ENCODE measurements at places on chromosomes 4 and X.

DNA sequence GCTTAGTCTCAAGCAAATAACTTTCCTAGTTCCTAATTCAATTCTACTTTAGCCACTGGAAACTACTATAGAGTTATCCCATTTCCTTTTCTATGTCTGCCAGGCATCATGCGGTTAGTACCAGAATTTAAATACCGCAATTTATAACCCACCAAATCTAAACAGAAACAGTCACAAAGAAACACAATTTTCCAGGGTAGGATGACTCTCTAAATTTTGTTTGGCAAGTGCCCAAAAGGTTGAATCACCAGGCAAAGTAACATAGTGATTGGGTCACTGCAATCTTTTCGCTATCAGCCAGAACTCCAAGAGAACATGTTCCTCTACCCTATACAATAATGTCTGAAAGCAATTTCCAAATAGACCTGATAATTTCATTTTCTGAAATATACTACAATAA, 240.2 kb upstream of the GRIA3 start:
- peak; percentile 42 for DNase-seq

- no peak for DNase-seq
These were observed 474.8 kb downstream of the PDGFC start for GRCh38 chr4:156496797-156497196.

DNA sequence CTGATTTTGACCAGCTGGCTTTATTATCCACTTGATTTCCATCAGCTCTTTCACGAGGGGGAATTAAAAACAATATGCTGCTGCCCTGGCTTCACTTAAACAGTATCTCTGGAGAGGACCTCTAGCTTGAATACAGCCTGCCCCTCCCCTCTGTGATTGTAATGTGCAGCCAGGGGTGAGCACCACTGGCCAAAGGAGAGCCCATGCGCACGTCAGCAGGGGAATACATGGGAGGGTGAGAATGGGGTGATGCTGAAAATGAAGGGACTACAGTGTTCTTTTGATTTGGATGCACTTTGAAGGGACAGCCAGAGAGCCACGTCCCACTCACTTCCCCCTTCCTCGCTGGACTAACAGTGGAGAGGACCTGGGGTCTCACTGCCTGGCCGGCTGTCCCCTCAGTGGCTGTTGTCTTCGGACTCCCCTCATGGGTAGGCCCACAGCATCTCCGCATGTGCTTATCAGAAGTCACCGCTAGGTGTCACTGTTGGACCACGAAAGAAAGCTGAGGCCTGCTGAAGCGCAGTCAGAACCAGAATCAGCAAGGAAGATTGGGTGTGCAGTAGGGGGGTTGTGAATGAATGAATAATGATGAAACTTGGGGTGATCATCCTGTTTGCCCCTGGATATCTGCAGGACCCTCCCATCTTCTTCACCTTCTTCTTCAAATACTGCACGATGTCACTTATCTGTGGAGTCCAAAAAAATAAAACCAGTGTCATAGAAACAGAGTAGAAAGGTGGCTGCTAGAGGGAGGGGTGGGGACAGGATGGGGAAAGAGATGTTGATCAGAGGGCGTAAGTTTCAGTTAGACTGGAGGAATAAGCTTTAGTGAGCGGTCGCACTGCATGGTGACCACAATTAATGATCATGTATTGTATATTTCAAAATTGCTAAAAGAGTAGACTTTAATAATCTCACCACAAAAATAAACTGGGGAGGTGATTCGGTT, 32.8 kb downstream of the CLCN4 start:
- peak; percentile 60 for DNase-seq

DNA sequence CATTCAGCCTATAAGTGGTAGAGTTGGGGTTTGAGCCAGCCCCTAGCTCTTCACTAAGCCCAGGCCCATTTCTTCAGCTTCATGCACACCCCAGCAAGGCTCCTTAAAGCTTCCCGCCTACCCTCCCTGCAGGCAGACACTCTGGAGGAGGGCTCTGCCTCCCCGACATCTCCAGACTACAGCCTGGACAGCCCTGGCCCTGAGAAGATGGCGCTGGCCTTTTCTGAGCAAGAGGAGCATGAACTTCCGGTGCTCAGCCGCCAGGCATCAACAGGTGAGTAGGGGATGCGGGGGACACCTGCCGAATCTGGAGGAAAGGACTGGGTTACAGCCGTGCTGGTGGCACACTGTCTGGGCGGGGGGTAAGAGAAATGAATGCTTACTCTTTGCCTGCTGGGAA, 11.1 kb downstream of the SASH3 start:
- DNase-seq: no peak

GRCh38 chr4:24003496-24003895, 113.6 kb upstream of the PPARGC1A start:
- DNase-seq: peak; percentile 2

GRCh38 chrX:154019061-154019621, 561 bp downstream of the IRAK1 start:
- no peak for DNase-seq

DNA sequence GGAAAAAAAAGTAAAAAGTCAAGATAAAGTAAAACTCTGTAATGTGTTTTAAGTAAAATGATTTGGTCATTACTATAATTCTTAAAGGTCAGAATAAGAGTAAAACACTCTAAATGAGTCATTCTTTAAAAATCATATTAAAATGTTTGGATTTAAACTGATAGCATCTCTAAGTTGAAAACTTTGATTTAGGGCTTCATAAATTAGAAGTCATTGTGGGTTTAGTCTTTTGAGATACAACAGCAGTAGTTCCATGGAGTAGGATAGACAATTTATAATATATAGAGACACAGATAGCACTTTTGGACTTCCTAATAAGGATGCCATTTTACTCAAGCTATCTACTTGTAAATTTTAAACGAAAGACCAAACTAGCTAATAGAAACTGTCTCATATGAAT, 77.1 kb upstream of the PABPC4L start:
- DNase-seq: no peak

DNA sequence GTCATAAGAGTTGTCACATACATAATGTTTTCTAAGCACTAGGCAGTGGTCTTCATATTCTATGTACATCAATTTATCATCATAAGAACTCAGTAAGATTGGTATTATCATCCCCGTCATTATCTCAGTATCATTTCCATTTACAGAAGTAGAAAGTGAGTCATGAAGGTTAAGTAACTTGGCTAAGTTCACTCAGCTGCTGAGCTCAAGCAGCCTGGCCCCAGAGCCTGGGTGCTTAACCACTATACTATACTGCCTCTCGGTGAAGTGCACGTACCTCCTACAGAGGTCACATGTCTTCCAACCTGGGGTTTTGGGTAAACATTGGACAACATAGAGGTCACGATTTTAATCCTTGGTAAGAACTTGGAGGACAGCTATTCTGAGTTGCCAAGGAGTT, 161.5 kb upstream of the GATB start:
- DNase-seq: peak; percentile 11

GRCh38 chrX:103800318-103800717, 23.7 kb downstream of the PLP1 start:
- no peak for DNase-seq

- peak; percentile 95 for DNase-seq
These were observed 1.0 kb upstream of the ELF2 start for GRCh38 chr4:139177869-139178619.

All from iris pigment epithelial cell (primary cell).